ENCODE measurements at places on chromosomes 2 and 18.
A peak's percentile ranks its signal among the peaks of the same experiment; 100 is the strongest.

DNA sequence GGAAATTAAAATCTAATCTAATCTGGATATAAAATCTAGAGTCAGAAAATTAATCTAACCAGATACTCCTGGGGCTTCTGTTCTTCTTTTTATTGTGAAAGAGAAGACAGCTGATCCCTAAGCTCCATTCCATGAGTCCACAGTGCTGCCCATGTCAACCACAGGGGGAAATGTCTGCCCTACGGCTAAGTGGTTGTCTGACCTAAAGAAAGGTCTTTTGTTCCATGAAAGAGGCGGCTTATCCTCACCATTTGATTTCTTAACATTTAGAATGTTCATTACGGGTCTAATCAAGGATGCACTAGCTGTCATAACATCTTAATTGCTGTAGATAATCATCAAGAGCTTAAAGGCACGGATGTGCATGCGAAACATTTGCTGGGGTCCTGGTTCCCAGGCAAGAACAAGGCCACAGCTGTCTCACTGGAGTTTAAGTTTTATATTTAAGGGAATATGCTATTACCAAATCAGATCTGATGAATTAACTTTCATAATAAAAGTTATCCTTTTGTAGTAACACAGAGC is 162.6 kb downstream of the PAX3 start:
- no peak for DNase-seq

DNA sequence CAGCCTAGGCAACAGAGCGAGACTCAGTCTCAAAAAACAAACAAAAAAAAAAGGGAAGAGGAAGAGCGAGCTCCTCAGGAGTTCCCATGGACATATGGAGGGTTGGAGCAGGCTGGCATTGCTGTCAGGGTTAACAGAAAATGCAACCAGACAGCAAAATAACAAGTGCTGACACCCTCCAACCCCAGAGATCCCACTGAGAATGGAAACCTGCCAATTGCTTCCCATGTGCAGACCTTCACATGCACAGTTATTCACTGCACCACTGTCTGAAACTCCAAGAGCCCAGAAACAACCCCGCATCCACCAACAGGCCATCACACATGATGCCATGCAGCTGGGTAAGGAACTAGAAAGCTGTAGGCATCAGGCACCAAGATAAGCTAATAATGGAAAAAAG is 43.5 kb downstream of the TFCP2L1 start:
- no peak for DNase-seq

DNA sequence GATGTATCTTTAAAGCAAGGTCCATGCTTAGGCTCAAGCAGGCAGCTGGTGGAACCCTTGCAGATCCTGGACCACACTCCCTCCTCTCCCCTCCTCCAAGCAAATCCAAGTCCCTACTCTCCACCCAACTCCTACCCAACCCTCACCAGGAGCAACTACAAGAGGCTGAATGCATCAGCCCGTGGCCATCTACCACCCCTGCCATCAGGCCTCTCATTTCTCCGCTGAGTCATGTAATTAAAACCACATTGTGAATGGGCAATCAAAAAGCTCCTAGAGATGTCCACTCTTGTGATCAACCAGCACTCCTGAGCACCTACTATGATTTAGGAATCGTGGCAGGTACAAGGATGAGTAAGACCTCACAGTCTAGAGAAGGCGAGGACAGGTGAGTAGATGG is 142.2 kb upstream of the CAPN13 start:
- DNase-seq, result no peak

GRCh38 chr2:234771980-234772732 is 179.7 kb upstream of the SH3BP4 start:
- peak; percentile 23 for DNase-seq

GRCh38 chr2:200127848-200128247 is 172.5 kb downstream of the MAIP1 start:
- no peak for DNase-seq

GRCh38 chr2:118675531-118675930 is 171.9 kb downstream of the EN1 start:
- no peak for DNase-seq

- no peak for DNase-seq
Observed at GRCh38 chr18:55173291-55173690, 214.0 kb upstream of the CCDC68 start.

GRCh38 chr2:73343992-73344391 is 41.6 kb upstream of the ALMS1 start:
- no peak for DNase-seq

GRCh38 chr2:75614162-75614651 is 32.4 kb upstream of the MRPL19 start:
- DNase-seq, result no peak

DNA sequence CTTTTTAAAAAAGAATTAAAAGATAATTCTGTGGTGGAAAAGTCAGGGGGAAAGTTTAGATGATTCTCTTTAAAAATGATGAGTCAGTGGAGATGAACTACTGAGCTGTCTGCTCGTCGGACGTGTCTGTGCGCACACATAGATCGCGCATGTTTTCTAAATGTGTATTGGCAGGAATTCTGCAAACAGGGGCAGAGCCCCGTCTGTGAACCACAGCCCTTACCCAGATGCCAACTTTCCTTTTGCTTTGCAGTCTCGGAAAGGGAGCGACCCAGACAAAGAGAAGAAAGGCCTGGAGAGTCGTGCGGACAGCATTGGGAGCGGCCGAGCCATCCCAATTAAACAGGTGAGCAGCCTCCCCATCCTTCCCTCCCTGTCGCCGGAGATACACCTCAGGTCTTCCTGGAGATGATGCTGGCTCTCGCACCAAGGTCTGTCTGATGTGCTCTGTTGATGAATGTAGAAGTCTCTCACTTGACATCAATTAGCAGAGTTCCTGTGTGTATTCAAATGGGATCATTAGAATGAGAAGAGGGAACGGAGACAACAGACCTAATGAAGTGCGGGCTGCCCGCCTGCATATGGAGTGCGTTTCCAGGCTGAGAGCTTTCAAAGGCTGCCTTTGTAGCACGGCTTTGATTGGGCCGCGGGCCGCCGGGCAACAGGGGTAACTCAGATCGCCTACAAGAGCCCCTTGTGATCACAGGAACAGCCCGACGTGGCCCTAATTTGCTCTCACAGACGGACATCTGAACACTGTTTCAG is 313.3 kb downstream of the AGAP1 start:
- DNase-seq, result no peak

GRCh38 chr2:54038835-54039234 is 68.0 kb upstream of the PSME4 start:
- DNase-seq, result no peak

GRCh38 chr18:36692371-36692770 is 136.4 kb downstream of the TPGS2 start:
- DNase-seq, result no peak

DNA sequence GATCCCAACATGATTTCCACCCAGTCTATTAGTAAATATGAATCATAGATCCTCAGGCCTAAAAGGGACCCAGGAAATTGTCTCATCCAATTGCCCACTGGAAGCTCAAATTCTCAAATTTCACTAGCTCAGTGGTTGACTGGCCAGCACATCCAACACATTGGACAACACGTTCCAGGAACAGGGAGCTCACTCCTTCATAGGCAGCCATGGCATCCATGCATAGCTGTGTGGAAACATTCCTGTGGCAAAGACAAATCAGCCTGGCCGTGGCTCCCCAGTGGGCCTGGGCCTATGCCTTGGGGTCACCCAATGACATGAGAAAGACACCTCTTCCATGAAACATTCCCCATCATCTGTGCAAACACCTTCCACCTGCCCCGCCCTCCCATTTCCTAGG is 261.1 kb downstream of the ANAPC1 start:
- DNase-seq, result no peak

DNA sequence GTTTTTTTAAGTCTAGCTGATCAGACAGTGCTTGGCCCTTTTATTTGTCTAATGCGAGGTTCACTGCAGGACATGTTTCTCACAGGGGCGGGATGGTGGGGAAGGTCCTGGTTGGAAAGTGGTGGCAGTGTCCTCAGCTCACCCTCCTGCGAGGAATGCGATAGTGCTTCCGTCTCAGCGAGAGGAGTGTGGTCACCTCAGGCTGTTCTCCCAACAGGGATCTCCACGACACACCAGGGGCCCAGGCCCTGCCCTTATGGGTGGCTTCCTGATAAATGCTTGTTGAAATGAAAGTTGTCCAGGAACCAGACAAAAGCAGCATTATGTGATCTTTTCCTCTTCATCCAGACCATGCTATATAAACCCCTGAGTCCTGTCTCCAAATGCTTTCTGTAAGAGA is 70.1 kb downstream of the BOLA3 start:
- DNase-seq, result no peak

- no peak for DNase-seq
Observed at GRCh38 chr18:61690418-61691138, 202.2 kb downstream of the RNF152 start.

DNA sequence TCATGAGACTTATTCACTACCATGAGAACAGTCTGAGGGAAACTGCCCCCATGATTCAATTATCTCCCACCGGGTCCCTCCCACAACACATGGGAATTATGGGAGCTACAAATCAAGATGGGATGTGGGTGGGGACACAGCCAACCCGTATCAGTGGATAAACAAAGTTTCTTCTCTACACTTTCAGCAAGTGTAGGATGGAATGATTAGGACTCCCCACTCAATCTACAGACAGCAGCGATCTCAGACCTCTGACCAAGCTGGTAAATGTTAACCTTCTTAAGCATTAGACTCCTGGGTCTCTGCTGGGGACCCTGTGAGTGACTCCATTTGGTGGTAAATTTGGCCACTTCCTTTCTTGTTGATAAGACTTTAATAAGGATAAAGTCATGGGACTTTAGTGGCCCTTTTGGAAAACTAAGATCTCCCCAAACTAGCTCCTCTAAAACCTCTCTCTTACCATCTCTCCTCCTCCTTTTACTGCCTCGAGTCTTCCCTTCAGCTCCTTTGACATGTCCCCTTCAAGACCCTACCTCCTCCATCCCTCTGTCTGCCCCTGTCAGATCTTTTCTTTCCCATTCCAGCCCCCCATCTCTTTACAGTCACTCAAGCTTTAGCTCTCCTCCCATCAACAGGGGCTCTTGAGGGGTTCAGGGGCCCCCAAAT is 71.9 kb downstream of the MYL12B start:
- no peak for DNase-seq

GRCh38 chr2:178271629-178272333 is 77.5 kb downstream of the OSBPL6 start:
- peak; percentile 84 for DNase-seq

GRCh38 chr2:168495524-168495923 is 39.5 kb downstream of the CERS6 start:
- DNase-seq, result no peak

GRCh38 chr2:231531883-231532755 is 1.9 kb upstream of the NMUR1 start:
- no peak for DNase-seq

GRCh38 chr2:84919885-84920580 is 14.6 kb downstream of the TMSB10 start:
- peak; percentile 53 for DNase-seq

DNA sequence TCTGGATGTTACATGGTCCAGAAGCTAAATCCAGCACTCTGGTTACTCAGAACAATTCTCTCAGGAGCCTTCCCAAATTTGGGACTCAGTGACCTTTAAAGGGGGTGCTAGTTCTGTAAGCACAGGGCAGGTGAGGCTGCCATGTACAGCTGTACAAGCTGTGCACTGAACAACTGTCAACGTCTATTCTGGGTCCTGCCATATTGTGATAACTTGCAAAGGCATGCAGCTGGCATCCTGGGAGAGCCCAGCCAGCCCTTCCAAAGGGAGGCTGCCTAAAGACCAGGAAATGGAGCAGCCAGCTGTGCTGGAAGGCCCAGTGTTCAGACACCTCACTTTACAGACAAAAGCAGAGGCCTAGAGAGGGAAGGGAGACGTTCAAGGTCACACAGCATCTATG is 204.8 kb downstream of the KLHL29 start:
- DNase-seq, result no peak

- peak; percentile 74 for DNase-seq
Observed at GRCh38 chr2:216991563-216991962, 131.7 kb upstream of the TNP1 start.

GRCh38 chr2:24620936-24621335 is 129.9 kb downstream of the NCOA1 start:
- DNase-seq, result no peak

DNA sequence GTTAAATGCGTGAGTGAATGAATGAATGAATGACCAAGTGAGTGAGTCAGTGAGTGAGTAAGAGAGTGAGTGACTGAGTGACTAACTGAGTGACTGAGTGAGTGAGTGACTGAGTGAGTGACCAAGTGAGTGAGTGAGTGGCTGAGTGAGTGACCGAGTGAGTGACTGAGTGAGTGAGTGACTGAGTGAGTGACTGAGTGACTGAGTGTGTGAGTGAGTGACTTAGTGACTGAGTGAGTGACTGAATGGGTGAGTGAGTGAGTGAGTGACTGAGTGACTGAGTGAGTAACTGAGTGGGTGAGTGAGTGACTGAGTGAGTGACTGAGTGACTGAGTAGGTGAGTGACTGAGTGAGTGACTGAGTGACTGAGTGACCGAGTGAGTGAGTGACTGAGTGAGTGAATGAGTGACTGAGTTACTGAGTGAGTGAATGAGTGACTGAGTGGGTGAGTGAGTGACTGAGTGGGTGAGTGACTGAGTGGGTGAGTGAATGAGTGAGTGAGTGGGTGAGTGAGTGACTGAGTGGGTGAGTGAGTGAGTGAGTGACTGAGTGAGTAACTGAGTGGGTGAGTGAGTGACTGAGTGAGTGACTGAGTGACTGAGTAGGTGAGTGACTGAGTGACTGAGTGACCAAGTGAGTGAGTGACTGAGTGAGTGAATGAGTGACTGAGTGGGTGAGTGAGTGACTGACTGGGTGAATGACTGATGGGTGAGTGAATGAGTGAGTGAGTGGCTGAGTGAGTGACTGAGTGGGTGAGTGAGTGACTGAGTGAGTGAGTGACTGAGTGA is 11.3 kb downstream of the MAL start:
- no peak for DNase-seq

DNA sequence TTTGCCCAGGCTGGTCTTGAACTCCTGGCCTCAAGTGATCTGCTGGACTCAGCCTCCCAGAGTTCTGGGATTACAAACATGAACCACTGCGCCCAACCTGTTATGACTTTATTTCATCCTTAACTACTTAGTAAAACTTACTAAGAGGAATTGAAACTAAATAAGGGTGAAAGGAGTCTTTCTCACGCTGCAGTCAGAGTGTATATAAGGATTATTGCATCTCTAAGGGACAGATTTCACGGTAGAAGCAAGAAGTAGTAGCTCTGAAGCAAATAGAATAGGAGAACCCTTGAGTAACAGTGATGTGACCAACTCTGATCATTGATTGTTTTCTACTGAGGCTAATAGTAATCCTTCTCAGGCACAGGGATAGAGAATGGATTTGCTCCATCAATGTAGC is 960.1 kb downstream of the CPS1 start:
- no peak for DNase-seq

- DNase-seq, result no peak
Observed at GRCh38 chr2:41500895-41501294, 546.9 kb upstream of the PKDCC start.

GRCh38 chr2:203820969-203821368 is 46.6 kb upstream of the CTLA4 start:
- DNase-seq, result no peak

- no peak for DNase-seq
Observed at GRCh38 chr2:149564097-149564496, 23.5 kb downstream of the MMADHC start.

- DNase-seq, result no peak
Observed at GRCh38 chr2:189545418-189545817, 35.2 kb downstream of the SLC40A1 start.

- DNase-seq, result no peak
Observed at GRCh38 chr18:74286106-74286855, 5.5 kb downstream of the CYB5A start.
